Left cardiac atrium (tissue), 4 donors: ENCODE measurements at places on chromosomes 3 and 15.

GRCh38 chr15:70792171-70792573 lies 28.8 kb upstream of the UACA start:
- DNase-seq = no peak

DNA sequence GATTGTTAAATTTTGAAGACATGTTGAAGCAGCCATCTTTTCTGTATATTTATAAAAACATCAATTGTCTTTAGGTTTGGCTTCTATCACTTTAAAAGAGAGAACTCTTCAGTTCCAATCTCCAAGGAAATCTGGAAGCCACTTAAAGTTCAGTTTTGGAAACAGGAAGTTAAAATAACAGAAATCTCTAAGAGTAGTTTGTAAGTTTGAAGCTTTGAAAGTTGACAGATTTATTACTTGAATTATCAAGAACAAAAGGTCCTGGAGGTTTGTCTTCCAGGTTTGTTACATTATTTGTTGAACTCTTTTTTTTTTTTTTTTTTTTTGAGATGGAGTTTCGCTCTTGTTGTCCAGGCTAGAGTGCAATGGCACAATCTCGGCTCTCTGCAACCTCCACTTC lies 30.0 kb downstream of the RNF111 start:
- DNase-seq = no peak

GRCh38 chr15:45105586-45105985 lies 8.4 kb downstream of the DUOX2 start:
- no peak for DNase-seq

DNA sequence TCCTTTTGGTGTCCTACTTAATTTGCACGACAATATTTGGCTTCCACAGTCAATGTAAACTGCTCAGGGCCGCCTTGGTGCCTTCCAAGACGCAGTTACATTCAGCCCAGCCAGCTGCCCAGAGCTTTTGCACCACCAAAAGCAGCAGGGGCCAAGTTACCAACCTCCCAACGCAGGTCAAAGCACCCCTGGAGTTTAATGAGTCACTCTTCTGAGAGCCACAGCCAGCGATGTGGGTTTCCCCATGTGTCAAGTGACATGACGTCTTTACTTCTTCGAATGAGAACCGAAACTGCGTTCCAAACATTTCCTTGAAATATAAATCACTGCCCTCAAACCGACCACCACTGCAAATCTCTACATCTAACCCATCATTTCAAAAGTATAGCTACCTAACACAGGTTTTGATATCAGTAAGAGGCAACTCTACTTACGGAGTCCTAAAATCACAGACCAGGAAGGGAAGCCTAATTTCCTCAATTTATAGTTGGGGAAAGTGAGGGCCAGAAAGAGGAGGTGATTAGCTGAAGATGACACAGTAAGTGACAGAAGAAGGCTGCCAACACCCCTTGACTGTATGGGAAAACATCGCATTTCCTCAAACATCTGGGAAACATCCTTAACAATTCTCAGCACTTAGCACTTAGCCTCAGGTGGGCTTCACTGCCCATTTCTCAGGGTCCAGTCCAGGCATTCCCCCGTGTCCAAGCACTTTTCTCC lies 24.5 kb downstream of the MB21D2 start:
- peak; percentile 56 for DNase-seq

DNA sequence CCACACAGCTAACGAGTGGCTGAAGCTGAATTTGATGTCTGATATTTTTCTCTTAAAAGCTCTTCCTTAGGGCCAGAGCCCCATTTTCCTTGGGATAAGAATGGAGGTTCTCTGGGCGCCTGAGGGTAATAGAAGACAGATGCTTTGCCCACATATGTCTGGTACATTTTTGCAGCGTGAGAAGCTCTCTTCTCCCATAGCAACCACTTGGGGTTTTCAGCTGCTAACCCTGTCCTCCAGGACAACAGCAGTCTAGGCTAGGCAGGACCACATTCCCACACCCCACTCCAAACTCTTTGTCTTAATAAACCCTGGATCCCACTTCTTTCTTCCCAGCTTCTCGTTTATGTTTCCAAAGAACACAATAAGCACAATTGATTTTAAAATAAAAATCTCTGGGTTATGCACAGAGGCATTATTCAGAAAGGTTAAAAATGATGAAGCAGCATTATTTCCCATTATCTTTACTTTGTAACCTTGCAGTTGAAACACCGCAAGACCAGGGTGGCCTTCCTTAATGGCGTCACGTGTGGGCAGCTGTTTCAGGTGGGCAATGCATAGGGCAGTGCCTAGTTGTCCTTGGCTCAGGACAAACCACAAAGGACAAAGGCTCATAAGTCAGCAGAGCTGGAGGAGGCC lies 56.5 kb upstream of the NTRK3 start:
- DNase-seq = no peak

DNA sequence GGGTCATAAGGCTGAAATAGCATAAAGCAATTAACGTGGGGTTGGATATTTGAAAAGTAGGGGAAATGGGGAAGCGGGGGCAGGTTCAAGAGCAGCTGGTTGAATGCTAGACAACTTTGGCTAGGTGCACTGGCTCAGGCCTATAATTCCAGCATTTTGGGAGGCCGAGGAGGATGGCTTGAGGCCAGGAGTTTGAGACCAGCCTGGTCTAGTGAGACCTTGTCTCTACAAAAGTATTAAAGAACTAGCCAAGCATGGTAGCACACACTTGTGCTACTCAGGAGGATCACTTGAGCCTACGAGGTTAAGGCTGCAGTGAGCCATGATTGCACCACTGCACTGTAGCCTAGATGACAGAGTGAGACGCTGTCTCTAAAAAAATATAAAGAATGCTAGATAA lies 6.9 kb upstream of the FANCD2 start:
- no peak for DNase-seq

GRCh38 chr3:101962055-101962454 lies 112.7 kb downstream of the NFKBIZ start:
- DNase-seq = no peak

GRCh38 chr15:89860891-89861290 lies 32.9 kb downstream of the AP3S2 start:
- no peak for DNase-seq
